ENCODE measurements at places on chromosomes 16 and 17.

- DNase-seq, result no peak
Measured at GRCh38 chr16:27390151-27390550, 11.8 kb upstream of the IL21R start.

DNA sequence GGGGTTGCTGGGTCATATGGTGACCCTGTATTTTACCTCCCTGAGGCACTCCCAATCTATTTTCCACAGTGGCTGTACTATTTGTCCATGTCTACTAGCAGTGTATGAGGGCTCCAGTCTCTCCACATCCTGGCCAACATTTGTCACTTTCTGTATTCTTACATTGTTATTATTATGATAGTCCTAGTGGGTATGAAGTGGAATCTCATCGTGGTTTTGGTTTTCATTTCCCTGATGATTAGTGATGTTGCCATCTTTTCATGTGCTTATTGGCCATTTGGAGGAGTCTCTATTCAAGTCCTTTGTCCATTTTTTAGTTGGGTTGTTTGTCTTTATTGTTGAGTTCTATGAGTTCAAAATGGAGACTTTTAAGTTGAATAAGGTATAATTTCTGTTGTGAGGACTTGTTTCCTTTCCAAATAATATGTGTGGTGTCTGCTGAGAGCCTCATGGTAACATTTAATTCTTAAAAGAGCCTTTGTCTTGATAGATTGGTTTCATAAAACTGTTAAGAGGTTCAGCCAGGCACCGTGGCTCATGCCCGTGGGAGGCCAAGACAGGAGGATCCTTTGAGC, 108.2 kb downstream of the RPTOR start:
- no peak for DNase-seq

- no peak for DNase-seq
Measured at GRCh38 chr16:5069854-5070253, 1.8 kb upstream of the ALG1 start.

- no peak for DNase-seq
Measured at GRCh38 chr17:31095236-31096105, 694 bp downstream of the NF1 start.

DNA sequence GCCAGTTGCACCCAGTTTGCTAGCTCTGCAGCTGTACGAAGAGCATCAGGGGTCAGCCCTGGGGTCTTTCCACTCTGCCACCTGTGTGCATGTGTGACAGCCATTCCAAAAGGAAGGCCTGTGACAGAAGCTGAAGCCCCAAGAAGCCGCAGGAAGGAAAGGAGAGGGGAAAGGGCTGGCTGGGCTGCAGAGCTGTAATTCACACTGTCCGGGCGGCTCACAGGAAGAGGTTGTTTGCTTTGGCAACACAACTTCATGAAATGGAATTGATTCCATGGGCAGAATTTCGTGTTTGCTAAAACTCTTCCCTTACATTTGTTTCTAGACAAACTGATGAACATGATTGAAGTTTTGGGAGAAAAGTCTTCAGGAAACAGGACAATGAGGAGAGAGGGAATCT, 14.8 kb downstream of the TMEM204 start:
- DNase-seq, result no peak

DNA sequence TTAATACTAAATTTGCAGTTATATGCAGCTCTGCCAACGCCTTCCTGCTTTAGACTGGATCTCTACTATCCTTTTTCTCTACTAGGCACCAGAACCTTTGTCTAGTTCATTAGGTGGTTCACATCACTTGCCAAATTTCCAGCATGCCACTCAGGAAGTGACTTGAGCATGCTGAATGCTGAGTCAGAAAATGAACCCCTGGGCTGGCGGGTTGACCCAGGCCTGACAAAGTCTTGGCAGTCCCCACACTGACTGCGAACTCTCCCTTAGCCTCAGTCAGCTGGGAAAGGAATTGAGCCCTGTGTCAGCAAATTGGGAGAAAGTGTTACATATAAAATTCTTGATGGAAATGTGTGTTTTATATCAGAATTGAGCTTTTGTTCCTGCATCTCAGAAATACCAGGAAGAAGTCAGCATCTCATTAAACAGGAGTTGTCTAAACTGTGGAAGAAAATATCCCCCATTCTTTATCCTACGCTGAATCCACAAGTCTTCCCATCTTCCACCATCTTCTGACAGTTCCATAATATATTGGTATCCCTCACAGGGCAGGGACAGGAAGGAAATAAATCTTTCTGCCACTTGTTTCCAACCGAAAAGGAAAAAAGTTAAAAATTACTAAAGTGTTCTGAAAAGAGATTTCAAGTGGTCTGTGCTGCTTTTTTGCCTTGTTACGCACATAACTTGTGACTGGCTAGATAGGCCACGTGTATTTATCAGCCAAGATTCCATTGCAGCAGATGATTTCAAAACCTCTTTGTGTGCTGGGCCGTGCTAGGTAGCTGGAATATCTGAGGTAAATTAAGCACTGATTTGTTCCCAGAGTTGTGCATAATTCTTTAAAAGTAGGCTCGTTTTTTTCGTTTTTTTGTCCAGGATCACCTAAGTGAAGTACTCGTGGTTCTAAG, 16.7 kb upstream of the SLC12A3 start:
- DNase-seq, result no peak

DNA sequence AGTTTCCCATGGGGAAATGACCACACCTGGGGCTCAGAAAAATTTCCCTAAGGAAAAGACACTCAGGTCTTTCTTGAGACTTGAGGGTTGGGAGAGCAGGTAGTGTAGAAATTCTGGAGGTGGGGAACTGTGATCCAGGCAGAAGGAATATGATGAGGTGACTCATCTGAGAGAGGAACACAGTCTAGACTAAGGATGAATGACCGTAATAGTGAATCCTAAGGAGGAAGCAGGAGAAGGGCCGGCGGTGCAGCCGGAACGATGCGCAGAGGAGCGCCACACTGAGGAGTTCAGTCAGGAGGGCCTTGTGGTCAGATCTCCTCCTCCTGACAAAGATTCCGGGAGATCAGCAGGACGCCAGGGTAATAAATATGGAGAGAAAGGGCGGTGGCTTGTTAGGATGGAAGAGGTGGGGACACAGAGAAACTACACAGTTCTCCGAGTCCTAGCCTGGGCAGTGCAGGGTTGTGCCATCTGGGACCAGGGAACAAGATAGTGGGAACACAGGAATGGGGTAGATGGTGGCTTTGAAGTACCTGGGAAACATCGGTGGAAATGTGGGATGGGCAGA, 135.6 kb downstream of the PARN start:
- DNase-seq, result no peak

DNA sequence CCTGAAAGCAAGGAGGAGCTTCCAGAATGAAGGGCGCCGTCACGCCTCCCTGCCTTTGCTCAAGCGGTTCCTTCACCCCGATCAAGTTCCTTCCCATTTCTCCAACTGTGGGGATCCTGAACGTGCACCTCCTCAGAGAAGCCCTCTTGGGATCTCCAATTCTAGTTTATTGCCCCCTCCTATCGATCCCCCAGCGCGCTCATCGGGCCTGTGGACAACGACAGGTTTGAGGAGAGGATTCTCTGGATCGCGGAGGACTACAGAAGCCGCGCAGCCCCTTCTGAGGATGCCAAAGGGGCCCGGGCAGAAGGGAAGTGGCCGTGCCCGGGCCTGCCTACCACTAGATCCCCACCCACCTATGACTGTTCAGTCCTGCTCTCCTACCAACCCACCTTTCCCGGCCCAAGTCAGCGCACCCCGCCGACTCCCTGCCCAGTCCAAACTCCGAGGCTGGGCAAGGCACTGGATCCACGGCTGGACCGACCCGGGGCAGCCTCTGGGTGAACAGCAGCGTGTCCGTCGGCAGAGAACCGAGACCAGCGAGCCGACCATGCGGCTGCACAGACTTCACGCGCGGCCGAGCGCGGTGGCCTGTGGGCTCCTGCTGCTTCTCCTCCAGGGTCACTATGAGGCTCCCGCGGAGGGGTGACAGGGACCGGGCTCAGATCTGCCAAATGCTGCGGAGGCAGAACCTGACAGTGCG, 12.8 kb upstream of the CES3 start:
- no peak for DNase-seq

DNA sequence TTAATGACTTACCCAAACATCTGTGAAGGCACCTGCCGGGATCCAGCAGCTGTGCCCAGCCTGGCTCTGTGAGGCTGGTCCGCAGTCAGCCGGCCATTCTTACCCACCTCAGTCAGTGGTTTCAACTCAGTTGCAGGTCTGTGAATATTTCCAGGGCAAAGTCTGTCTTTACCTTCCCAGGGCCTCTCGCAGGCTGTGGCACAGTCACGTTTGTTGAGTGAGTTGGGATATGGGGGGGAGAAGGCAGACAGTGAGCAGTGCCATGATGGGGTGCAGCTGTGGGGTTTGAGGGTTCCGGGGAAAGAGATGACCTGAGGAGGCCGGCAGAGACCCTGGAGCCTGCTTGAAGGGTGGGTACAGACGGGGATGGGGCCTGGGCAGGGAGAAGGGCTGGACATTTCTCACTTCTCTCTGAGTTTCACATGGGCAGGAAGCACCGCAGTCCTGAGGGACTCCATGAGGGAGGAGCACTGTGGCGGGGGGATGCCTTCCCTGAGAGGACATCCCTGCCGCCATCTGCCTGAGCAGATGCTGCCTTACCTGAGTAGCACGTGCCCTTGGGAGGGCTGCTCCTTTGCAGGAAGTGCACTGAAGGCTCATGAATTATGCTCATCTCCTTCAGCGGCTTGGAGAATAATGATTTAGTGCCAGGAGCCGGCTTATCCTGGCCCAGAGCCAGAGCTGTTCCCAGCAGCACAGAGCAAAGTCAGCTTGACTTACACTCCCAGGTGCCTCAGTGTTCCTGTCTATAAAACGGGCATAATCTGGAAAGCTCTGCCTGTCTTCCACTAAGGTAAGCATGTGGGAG, 48.1 kb downstream of the KSR1 start:
- DNase-seq, result no peak

Measured in amygdala (tissue), 56 donors.